Right cardiac atrium (tissue), 5 donors: ENCODE measurements at places on chromosomes 12 and 14.

- no peak for DNase-seq
These were observed 270.0 kb upstream of the CAND1 start for GRCh38 chr12:66999141-66999540.

- peak; percentile 47 for DNase-seq
These were observed 295.7 kb upstream of the PRKD1 start for GRCh38 chr14:30223385-30223785.

- peak; percentile 55 for DNase-seq
These were observed 35.8 kb downstream of the CCNK start for GRCh38 chr14:99516871-99517642.

- DNase-seq = peak; percentile 61
These were observed 23.6 kb downstream of the RASSF3 start for GRCh38 chr12:64633940-64634337.

GRCh38 chr12:72468505-72468904 is 196.3 kb downstream of the TRHDE start:
- DNase-seq = no peak
